ENCODE measurements at places on chromosomes 3 and 15.

GRCh38 chr15:76566276-76566675 is 229.7 kb downstream of the ISL2 start:
- DNase-seq = no peak

GRCh38 chr15:89502867-89503595 is 6.6 kb upstream of the RHCG start:
- DNase-seq = no peak

GRCh38 chr3:74523811-74524210 is 90.6 kb downstream of the CNTN3 start:
- DNase-seq = no peak

DNA sequence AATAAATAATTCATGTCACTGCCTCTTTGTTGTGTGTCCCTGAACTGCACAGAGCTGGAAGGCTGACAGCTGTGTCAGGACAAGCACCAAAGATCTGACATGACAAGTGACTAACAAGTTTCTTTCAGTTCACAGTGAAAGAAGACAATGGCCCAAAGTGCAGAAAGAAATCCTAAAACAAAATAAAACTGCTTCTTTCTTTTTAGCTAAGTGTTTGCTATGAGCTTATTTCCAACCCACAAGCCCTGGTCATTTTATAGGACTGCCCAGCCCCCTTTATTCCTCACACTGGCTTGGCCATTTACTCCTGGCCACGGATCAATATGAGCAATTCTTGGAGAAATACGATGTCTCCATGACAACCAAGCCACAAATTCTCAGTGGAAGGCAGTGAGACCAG is 238.5 kb downstream of the WDR72 start:
- DNase-seq = no peak

- no peak for DNase-seq
Observed at GRCh38 chr3:177449360-177450006, 252.2 kb upstream of the TBL1XR1 start.

DNA sequence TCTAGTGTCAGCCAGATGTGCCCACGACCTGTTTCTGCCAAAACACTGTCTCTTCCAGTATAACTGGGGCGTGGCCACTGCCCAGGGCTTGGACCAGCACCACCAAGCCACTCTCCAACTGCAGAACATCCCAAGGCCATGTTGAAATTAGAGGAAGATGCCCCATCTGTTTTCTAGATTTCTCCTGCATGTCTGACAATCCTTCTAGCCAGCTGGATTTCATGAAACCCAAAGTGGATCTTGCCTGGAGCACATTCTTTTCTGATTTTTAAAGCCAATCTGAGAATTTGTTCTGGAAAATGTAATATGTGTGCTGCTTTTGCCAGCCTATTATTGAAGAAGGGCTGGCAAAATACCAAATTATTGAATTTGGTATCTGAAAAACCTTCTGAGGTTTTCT is 182.5 kb downstream of the SLCO3A1 start:
- DNase-seq = no peak

GRCh38 chr3:56855856-56856512 is 54.2 kb upstream of the ARHGEF3 start:
- DNase-seq = no peak

DNA sequence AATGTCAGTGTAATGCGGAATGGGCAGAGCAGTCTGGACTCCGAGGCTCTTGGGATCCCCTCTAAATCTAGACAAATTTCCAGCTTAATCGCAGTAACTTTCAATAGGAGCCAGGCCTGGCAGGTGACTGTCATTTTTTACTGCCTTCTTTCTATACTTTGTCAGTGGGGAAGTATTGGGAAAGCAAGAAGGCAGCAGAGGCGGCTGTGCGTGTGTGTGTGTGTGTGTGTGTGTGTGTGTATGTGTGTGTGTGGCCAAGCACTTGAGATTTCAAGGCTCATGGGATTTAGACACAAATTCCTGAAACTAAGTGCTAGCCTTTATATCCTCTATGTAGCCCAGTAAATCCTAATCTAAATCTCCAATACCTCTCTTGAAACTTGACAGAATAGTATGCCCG is 49.3 kb upstream of the ANKRD34C start:
- DNase-seq = no peak

GRCh38 chr3:27723456-27723814 is 1.3 kb upstream of the EOMES start:
- DNase-seq = no peak

DNA sequence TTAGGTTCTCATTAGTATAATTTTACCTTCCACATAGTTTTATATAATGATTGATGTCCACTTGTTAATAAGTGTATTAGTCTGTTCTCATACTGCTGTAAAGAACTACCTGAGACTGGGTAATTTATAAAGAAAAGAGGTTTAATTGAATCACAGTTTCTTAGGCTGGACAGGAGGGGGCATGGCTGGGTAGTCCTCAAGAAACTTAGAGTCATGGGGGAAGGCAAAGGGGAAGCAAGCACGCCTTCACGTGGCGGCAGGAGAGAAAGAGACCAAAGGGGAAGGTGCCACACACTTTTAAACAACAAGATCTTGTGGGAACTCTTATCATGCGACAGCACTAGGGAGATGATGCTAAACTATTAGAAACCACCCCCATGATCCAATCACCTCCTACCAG is 19.2 kb downstream of the DZIP3 start:
- DNase-seq = no peak

- DNase-seq = no peak
Observed at GRCh38 chr15:51621155-51621765, 1.3 kb downstream of the DMXL2 start.

- DNase-seq = no peak
Observed at GRCh38 chr15:31324186-31324585, 2.4 kb upstream of the KLF13 start.

DNA sequence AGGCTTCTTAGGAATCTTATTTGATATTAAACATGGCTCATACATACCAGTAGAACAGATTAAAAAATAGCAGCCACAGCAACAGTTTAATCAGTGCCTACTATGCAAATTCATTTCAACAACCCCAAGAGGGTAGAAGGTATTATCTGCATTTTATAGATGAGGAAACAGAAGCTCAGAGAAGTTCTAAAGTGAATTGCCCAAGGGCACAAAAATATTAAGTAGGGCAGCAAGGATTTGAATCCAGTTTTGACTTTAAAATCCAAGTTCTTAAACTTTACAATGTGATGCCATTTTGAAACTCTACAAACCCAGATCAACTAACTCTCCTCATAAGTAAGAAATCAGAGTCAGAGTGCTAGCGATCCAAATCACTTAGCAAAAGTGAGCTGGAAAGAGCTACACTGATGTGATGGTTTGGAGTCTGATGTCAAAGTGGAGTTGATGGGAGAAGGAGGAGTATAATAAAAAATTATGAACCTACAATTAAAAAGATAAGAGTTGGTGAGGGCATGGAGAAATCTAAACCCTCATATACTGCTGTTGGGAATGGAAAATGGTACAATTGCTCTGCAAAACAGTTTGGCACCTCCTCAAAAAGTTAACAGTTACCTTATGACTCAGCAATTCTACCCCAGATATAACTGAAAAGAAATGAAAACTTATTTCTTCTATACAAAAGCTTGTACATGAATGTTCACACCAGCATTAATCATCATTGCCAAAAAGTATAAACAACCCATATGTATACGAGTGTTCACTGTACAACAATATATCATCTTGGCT is 51.0 kb upstream of the PLXND1 start:
- DNase-seq = no peak

DNA sequence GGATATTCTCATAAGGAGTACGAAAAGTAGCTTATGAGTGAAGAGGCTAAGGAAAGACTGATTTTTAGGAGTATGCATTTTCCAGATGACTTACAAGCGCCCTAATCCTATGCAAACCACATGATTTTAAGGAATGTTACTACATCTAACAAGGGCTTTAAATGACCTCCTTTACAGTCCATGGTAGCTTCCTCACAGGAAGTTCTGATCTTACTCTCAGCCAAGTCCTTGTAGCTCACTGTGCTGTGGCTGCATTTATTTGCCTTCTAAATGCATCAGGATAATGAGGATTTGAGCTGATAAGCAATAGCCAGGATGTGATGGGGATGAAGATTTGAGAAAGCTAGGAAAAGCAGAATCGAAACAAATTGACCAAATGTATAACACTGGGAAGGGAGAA is 896.0 kb downstream of the MCTP2 start:
- no peak for DNase-seq

DNA sequence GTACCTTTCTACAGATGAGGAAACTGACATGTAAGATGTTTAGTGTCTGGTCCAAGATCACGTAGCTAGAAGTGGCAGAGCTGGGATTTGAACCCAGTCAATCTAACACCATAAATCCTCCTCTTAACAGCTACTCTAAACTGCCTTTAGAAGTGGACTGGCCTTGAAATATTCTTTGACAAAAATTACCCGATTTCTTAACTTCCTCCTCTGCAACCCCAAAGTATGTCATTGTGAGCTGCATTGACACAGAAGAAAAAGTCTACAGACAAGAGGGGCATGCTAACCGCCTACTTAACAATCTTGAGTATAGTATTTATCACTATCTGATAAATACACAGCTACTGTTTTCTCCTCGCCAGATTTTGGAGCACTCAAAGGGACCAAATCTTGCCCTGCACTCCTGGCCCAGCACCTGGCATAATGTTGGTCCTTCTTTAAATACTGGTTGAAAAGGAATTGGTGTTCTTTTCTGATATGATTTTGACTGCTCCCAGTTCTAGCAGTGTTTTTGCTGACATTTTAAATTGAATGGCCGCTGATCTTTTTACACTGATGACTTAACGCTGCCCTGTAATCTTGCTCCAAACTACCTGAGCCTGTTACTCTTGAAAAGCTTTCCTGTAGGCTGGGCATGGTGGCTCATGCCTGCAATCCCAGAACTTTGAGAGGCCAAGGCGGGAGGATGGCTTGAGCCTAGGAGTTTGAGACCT is 36.9 kb downstream of the ITPR1 start:
- DNase-seq = no peak

GRCh38 chr15:79430901-79431635 is 1.1 kb upstream of the MINAR1 start:
- no peak for DNase-seq

DNA sequence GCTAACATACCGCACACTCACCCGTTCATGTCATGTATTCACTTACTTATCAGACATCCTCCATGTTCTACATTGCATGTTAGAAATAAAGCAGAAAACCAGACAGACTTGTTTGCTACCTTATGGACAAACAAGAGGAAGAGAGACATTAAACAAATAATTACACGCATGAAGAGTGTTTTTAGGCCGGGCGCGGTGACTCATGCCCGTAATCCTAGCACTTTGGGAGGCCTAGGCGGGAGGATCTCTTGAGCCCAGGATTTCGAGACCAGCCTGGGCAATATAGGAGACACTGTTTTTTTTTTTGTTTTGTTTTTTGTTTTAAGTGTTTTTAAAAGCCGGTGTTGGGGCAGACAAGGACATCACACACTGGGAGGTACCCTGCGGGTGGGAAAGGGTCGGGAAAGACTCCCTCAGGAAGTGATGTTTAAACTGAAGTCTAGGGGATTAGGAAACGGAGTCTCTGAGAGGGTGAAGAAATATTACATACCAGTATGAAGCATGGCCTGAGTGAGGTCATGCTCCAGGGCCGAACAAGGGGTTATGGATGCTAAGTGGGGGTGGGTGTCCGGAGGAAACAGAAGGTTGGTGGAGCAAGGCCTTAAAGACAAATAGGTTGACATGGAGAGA is 2.1 kb upstream of the USP3 start:
- DNase-seq = peak; percentile 79

GRCh38 chr3:104628185-104628789 is 738.4 kb upstream of the ALCAM start:
- DNase-seq = no peak

DNA sequence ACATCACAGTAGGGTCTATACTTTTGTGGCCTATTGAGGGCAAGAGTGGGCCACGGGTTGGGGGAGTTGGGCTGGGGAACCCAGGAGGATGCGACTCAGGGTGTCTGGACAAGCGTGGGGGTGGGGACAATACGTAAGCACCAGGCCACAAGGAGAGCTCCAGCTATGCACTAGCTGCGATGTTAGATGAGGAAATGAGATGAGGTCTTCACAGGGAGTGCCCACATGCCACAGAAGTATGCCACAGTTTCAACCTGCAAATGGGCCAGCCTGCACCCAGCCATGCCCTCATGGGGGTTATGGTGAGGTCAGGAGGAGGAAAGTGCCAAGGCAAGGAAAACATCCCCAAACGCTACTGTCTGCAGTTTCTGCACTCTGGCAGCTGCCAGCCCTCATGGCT is 30.5 kb downstream of the CACNA2D2 start:
- DNase-seq = no peak

DNA sequence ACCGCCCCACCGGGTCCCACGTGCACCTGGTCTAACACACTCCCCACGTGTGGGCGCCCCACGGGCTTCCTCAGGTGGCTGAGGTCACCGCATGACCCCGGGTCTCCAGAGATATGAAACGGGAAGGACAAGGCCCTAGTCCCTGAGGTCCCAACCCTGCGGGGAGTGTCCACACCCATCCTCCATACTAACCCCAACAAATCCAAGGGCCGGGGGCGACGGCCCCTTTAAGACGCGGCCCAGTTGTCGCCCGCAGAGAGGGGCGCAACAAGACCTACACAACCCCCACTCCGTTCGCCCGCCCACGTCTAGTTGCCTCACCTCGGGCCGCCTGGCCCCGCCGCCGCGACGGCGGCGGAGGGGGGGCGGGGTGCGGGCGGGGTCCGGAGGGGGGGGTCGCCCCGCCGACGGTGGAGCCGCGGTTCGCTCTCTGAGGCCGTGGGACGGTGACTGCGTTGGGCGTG is 396 bp downstream of the INO80 start:
- no peak for DNase-seq

DNA sequence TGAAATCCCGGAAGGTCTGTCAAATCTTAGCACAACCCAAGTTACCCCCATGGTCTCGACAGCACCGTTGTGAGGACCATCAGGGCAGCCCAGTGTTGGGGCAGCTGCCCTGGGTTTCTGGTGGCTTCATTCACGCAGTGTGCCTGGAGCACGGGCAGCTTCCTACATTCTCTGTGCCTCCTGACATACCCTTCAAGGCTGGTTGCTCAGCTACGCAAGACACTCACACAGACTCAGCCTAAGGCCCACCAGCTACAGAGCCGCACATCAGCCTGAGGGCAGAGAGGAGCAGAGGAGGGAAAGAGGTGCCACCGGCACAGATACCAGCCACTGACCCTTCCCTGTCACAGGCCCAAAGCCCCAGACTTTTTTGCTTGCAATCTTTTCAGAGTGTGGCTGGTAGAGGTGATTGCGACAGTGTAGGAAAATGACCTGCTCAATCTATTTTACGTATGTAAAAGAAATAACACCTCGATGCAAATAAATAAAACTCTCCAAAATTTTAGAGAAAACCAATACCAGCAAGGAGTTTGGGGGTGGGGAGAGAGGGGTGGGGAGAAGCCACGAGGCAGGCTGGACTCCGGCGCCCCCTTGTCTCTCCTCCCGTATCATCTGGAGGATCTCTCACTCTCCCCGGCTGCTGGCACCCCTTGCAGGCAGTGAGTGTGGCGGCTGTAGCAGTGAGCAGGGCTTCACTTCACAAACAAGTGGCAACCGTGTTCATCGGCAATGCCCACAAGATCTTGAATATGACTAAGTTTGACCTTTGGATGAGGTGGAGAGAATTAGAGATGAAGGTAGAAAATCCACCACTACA is 12.7 kb downstream of the CSPG5 start:
- no peak for DNase-seq

GRCh38 chr3:193782276-193782647 is 189.3 kb downstream of the OPA1 start:
- DNase-seq = no peak

- no peak for DNase-seq
Observed at GRCh38 chr15:56916825-56917477, 1.5 kb upstream of the TCF12 start.

GRCh38 chr15:77021803-77022381 is 27.0 kb downstream of the PSTPIP1 start:
- DNase-seq = no peak

GRCh38 chr15:55942332-55942731 is 51.1 kb downstream of the NEDD4 start:
- DNase-seq = no peak
